ENCODE measurements at places on chromosomes 1 and 21.

- DNase-seq, result no peak
These were observed 26.0 kb downstream of the SERBP1 start for GRCh38 chr1:67404212-67404620.

- DNase-seq, result no peak
These were observed 21.4 kb upstream of the NPPB start for GRCh38 chr1:11880181-11880575.

DNA sequence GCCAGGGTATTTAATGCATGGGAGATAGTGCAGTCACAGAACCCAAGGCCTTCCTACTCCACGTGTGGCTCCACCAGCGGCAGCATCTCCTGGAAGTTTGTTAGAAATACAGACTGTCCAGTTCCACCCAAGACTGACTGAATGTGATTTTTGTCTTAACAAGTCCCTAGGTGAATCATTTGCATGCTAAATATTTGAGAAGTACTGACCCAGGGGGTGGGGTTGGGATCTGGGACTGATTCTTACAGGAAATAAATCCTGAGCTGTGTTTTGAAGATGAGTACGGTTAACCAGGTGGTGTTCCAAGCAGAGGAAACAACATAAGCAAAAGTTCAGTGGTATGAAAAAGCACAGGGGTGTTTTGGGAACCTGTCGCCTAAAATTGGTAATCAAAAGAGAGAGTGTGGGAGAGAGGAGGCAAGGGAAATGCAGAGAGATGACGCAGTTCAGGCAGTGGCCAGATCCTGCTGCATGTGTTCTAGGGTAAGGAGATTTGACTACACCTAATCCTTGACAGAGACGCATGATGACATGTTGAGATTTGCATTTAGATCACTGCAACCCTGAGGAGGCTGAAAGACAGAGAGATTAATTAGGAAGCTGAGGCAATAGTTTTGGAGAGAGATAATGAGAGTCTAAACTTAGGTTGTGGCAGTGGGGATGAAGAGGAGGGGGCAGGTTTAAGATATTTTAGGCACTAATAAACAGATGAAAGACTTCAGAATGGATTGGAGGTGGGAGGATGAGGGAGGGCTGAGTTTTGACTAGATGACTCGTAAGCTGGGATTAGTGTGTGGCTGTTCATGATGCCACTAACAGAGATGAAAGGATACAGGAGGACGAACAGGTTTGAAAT lies 3.7 kb upstream of the ZNF326 start:
- no peak for DNase-seq

- no peak for DNase-seq
These were observed 81.5 kb upstream of the LRIF1 start for GRCh38 chr1:111045033-111045722.

- no peak for DNase-seq
These were observed 218.2 kb upstream of the ADGRL2 start for GRCh38 chr1:81582467-81582986.

DNA sequence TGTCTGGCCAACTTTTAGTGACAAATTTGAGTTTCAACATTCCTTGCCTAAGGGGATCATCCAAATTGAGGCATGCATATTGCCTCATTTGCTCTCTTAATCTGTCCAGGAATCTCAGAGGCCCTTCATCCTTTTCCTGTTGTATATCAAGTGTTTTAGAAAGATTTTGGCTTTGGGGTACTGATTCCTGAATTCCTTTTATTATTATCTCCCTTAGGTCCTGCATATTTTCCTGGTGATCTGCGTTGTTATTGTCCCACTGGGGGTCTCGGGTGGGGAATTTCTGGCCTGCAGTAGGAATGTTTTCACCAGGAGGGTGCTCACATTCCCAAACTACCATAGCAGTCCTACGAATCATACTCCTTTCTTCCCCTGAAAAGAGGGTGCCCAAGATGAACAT lies 4.4 kb upstream of the AADACL3 start:
- no peak for DNase-seq

DNA sequence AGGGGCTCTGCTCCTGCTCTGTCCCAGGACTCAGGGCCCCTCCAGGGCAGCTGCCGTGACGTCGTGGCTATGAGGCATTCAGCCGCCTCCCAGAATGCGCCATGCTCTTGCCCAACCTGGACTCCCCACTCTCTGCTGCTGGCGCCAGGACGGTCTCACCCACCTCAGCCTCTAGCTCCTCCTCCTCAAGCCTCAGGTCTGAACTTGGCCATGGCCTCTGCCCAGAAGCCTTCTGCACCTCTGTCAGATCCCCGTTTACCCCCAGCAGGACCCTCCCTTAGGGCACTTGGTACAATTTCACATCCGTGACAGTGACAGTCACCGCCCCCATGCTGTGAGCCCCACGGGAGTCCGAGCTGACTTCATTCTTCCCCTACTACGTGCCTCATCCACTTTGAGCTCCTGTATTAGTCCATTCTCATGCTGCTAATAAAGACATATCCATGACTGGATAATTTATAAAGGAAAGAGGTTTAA lies 4.9 kb downstream of the CSTB start:
- no peak for DNase-seq

DNA sequence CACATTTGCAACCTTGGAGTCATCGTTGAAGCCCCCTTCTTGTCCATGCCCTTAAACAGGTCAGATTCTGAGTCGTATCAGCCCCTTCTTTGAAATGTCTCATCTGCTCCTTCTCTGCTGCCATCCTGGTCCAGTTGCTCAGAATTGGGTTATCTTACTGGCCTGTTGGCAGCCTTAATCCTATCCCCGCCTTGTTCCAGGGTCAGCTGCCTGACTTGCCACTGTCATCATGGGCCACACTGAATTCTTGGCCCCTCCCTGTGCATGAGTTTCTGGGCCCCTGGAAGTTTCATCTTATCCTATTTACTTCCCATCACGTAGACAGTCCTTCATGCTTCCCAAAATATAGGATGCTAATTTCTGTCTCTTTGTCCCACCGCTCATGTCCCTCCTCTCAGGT lies 23.7 kb downstream of the IRF2BP2 start:
- no peak for DNase-seq

GRCh38 chr1:24085007-24085406 lies 26.9 kb downstream of the MYOM3 start:
- no peak for DNase-seq

- DNase-seq, result no peak
These were observed 20.7 kb downstream of the KCNA10 start for GRCh38 chr1:110498270-110498669.

DNA sequence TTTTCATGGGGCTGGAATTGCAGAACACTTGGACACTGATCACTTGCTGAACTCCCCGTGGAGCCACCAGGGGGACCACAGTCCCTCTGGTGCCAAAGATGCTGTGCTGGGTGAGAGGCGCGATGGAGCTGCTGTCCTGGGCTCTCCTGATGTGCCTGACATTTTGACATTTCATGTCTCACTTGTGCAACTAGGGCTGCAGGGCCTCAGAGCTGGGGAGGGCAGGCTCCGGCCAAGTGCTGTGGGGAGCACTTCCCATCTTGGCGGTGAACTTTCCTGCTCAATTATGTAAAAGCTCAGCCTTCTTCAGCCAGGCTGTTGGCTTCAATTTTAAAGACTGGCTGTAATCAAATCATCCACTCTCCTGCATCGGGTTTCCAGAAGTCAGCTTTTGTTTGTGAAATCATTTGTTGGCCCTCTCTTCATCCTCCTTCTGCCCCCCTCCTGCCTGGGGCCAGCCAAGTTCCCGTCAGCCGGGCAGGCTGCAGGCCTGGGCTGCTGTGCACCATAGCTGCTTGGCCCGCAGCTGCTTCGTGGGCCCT lies 36.8 kb downstream of the KCNAB2 start:
- no peak for DNase-seq

- DNase-seq, result no peak
These were observed 168.7 kb downstream of the CAMTA1 start for GRCh38 chr1:6953907-6954364.

DNA sequence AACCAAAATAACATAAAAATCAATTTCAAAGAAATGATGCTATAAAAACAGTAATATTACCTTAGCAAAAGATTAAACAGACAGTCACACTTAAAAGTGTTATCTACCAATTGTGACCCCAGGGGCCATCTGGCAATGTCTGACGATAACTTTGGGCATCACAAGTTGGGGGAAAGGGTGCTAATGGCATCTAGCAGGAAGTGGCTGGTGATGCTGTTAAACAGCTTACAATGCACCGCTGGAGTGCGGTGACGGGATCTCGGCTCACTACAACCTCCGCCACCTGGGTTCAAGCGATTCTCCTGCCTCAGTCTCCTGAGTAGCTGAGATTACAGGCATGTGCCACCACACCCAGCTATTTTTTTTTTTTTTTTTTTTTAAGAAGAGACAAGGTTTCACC lies 27.6 kb downstream of the NUP133 start:
- DNase-seq, result no peak

DNA sequence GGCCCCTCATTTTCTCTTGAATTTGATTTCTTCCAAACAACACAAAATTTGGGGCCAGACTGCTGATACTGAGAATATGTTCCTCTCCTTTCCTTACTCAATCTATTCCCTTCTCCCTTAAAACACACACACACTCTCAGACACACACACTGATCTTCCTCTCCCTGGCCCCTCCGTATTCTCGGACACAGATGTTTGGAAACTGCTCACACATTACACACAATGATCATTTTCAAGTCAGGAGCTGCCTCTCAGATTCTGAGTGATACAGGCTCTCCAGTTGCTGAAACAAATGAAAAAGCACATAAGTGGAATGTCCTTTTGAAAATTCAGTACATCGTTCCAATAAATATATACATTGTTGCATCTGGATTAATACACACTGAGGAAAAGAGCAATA lies 161.3 kb downstream of the CLEC20A start:
- DNase-seq, result no peak

GRCh38 chr1:4585216-4585615 lies 69.2 kb upstream of the AJAP1 start:
- DNase-seq, result no peak

DNA sequence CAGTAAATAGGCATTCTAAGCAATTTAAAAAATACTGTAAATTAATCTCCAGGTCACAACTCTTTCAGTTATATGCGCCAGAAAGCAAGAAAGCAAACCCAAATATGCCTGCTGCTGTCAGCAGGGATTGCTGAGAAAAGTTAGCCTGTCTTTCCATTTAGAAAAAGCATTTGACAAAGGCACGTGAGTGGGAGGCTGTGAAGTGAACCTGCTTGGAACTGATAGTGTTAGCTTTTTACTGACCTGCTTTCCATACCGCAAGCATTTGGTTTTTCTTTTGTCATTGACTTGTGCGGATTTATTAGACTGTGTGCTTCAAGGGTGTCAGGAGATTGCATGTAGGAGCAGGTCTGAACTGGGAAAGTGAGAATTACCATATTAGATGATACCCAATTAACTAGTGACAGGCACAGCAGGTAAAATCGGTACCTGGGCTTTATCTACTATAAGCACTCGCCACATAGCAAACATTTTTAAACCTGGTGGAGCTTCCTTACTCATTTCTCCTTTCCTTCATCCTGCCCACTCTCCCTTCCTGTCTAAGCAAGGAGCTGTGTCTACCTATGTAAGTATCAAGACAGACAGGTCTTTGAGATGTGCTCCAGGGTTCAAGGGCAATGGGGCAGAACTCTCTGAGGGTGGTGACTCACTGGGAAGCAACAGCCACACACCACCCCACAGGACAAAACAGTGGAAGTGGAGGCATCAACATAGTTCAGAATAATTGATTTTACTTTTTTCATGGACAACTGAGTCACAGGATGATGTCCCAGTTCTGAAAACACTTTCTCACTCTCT lies 323.9 kb downstream of the DISC1 start:
- DNase-seq, result no peak

DNA sequence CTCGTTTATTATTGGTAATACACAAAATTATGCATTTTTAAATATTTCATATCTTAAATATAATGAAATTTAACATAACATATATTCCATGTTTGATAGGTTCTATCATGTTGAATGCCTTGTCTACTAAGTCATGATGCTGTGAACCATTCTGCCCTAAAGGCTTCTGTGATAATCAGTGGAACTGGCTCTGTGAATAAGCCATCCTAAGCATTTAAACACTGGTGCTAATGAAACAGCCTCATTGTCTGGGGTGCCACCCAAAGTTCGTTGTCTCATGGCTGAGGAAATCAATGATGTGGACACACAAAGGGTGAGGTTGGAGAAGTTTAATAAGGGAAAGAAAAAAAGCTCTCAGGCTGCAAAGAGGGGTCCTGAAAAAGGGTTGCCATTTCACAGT lies 264.7 kb upstream of the ZRANB2 start:
- no peak for DNase-seq

- no peak for DNase-seq
These were observed 65.5 kb downstream of the RNF187 start for GRCh38 chr1:228552596-228553176.

DNA sequence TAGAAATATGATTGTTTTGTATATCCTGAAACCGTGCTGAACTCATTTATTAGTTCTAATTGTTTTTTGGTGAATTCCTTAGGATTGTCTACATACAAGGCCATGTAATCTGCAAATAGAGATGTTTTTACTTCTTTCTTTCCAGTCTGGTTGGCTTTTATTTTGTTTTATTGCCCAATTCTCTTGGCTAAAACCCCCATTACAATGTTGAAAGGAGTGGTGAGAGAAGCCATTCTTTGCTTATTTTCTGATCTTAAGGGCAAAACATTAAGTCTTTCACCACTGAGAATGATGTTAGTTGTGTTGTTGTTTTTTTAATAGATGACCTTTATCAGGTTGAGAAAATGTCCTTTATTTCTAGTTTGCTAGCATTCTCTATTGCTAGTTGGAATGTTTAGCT lies 157.3 kb downstream of the NTMT2 start:
- no peak for DNase-seq

DNA sequence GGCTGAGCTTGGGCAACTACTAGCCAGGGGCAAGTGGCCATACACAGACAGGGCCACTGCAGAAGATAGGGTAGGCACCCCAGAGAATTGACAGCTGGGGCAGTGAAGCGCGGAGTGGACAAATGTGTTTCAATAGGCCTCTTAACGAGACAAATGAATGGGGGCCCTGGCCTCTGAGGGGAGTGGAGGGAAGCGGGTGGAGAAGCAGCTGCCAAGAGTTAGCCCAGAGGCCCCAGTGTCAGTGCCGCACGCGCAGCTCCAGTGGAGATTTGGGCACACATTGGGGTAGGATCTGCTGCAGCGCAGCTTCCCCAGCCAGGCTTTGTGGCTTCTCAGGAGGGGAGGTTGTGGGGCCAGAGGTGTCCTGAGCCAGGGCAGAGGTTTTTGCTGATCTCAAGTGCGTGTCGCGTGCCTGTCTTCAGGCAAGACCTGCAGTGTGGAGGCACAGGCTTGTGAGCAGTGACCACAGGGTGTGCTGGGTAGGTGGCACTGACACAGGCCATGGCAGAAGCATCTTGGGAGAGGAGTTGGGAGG lies 16.9 kb downstream of the PTPRF start:
- no peak for DNase-seq

GRCh38 chr1:167360120-167360519 lies 139.4 kb downstream of the POU2F1 start:
- DNase-seq, result no peak

All from GF-D8 (cell line).